A549 treated with Mapracorat at 1 μM for 4 hours (cell line): ENCODE measurements at places on chromosomes 2 and 18. TPM values are rescaled to one million over a fixed set of nuclear protein-coding genes. Genes with fewer than 3 reads are reported as not detected.

NFU1 gene
- 41.1 to 47.3 TPM (median 45.4 TPM) in 5 replicates for total RNA-seq

UGT1A10 gene
- 0.06 TPM in 1 of 5 replicates, not detected in the others for total RNA-seq

ZNF532 gene
- 18.8 to 23.8 TPM (median 21.9 TPM) in 5 replicates for total RNA-seq

CELF4 gene
- not detected in 5 replicates for total RNA-seq

POTEI gene
- total RNA-seq = not detected in 5 replicates

R3HDM1 gene
- total RNA-seq = 21.5 to 23.7 TPM (median 22.7 TPM) in 5 replicates

VIT gene
- not detected in 5 replicates for total RNA-seq

RNMT gene
- 16.6 to 20.4 TPM (median 17.6 TPM) in 5 replicates for total RNA-seq
